ENCODE measurements at places on chromosomes 1 and 21. TPM values are rescaled to one million over a fixed set of nuclear protein-coding genes. Genes with fewer than 3 reads are reported as not detected.

Gene OR2L13
- not detected for total RNA-seq

Gene CD84
- not detected for total RNA-seq

Gene CFAP141
- not detected for total RNA-seq

Gene ATP5IF1
- total RNA-seq = 252 TPM

Gene PLPPR4
- 10.3 TPM for total RNA-seq

Gene CSMD2
- 0.87 TPM for total RNA-seq

DNA sequence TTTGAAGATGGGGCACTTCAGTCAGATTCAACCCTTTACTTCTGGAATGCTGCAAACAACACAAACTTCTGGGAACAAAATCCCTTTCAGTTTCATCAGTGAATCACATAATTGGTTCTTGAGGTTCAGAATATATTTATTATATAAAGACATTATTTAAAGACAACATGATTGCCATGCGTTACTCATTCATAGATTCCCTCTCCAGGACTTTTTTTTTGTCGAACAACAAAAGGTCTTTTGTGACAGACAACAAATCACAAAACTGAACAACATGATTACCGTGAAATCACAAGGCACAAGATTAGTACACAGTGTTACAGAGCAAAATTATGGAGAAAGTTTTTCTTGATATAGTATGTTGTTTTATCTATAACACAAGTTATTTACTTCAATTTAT lies 1815.0 kb downstream of the NCAM2 start:
- DNase-seq = no peak

DNA sequence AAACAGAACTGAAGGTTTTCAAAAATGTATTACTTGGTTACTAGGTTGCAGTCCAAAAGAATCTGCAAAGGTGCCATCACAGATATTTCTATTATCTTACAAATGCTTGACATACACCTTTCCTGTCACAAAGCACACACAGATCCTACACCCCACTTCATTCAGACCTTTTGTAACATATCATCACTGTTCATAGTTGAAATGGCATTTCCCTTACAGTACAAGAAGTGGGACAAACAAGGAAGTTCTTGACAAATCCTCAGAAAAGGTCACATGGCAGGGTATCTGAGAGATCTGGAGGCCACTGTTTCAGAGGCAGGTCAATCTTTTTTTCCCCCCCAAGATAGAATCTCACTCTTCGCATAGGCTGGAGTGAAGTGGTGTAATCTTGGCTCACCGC lies 21.3 kb downstream of the TOR1AIP2 start:
- DNase-seq = no peak

DNA sequence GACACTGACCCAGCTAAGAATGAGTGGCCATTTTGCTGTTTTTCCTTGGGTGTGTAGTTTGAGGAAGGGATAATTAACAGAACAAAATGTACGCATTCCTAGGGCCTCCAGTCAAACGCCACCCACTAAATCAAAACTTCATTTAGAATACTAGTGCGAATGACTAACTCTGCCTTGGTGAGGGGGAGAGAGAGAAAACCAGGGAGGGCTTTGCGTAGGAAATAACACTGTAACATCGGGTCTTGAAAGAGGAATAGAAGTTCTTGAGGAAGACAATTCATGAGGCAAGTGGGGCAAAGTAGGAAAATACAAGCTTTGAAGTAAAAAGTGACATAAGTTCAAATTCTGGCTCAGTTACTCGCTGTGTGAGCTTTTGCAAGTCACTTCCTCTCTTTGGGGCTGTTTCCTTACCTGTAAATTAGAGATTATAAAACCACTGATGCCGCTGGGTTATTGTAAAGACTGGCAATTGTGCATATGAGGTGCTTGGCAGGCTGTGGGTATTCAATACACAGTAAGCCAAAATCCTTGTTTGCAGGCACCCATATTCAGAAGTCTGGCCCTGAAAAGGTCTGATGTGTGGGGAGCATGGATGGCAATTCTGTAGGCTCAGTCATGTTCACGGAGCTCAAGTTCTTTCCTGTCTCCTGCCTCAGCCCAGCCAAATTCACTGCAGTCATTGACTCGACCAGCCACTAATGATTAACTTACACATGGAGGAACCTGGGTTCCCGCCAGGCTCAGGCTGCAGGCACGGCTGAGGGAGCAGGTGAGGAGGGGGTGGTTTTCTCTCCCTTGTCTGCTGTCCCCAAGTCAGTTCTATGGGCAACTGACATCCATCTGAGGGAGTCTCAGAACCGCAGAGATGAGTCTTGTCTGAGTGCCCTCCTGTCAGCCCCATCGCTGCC lies 140.3 kb upstream of the CSF3R start:
- no peak for DNase-seq

- no peak for DNase-seq
Measured at GRCh38 chr1:180777072-180777689, 135.5 kb upstream of the KIAA1614 start.

DNA sequence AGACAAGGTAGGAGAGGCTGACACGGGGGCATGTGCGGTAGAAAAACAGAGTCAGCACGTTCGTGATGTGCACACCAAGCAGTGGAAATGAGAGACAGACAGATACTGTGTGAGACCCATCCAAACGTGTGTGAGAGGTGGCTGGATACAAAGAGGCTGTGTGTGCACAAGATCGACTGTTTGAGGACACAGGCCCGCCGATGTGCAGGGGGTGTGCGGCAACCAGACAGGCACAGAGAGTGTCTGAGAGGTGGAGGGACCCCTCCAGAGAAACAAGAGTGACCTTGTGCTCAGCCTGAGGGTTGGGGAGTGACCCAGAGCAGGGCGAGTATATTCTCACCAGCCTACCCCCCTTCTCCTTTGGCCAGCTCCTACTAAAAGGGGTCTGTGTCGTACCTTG lies 97.8 kb upstream of the IPO9 start:
- DNase-seq = no peak

DNA sequence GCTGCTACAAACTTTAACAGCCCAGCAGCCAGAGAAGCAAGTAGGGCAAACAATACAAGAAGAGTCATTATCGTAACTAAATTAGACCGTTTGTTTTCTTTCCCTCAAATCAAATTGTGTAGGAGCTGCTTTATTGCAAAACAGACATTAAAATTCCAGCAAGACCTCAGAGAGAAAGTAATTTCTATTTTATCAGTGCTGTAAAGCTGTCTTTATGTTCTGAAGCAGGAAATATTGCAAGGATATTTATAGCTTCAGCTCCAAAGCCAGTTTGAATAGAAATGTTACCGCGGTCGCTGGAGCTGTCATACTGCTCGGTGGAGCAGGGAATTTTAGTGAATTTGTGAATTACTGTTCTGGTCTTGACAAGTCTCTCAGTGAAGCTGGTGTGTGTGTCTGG lies 503.8 kb upstream of the PLXNA2 start:
- DNase-seq = no peak

DNA sequence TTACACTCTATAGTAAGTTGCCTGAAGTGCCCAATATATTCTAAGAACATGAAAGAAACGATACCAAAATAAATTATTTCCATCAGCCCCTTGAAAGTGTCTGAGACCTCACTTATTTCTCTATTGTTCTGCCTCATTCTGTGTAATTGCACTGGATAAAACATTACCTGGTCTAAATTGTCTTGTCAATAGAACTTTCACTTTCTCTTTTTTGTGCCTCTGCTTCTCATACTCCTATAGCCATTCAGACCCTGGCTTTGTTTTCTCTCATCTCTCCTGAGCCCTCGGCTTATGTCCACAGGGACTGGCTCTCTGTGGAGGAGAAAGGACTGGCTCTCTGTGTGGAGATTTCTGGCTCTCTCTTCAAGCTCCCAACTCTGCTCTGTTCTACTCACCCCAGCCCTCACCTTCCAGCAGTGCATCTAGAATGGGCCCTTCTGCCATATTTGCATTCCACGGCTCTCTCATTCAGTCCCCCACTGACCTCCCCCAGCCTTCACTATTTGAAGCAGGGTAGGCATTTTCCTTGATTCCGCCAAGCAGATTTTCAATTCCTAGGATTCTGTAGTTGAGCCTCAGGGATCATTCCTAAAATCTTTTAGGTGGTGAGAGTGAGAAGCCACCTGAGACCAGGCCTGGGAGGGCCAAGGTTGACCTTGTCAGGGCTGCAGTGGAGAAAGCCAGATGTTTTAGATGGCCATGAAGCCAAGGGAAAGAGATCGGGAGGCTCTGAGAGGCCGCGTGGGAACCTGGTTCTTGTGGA lies 15.9 kb upstream of the GALNT2 start:
- DNase-seq = no peak

- DNase-seq = no peak
Measured at GRCh38 chr1:201911826-201912571, 23.3 kb downstream of the SHISA4 start.

DNA sequence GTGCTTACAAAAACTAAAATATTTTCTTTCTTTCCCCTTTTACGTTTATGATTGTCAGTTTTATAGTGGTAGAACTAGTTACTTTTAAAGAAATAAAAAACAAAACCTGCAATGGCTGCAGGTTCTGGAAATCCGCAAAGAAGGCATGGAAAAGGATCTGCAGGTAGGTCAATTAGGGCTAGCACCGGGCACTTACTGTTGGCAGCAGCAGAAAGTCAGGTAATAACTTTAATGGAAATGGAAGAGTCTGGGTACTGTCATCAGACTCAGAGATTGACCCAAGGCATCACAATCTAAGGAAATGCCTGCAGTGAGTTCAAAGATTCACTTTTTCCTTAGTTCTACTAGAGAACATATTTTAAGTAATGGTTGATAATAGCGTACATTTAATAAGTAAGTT lies 1136.3 kb upstream of the B3GALT2 start:
- no peak for DNase-seq

DNA sequence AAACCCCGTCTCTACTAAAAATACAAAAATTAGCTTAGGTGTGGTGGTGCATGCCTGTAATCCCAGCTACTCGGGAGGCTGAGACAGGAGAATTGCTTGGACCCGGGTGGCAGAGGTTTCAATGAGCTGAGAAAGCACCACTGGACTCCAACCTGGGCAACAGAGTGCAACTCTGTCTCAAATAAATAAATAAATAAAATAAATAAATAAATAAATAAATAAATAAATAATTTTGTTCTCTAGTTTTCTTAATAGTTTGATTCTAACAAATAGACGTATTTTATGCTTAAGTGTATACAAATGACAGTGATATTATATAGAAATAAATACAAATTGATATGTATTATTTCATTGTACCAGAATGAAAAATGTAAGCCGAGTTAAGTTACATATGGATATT lies 339.9 kb upstream of the OLFM3 start:
- DNase-seq = no peak

DNA sequence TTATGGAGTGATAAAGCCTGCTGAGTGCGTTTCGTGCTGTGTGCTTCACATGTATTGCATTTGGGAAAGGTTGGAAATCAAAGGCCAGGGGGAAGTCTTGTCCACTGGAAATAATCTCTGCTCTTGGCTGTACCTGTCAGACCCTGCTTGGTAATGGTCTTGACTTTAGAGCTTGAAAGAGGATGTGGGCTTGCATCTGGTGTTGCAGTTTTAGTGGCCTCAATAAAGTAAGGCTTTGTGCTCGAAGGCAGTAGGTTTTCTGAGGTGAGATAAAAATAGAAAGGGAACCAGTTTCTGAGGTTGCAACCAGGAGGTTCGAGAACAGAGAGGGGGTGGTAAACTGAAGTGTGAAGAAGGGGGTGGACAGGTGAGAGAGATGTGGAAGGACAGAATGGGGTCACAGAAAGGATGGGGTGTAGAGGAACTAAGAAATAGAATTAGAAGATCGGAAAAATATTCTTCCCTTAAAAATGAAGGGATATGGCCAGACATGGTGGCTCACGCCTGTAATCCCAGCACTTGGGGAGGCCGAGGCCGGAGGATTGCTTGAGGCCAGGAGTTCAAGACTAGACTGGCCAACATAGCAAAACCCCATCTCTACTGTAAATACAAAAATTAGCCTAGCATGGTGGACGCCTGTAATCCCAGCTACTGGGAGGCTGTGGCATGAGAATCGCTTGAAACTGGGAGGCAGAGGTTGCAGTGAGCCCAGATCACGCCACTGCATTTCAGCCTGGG lies 1.5 kb downstream of the S100PBP start:
- no peak for DNase-seq

DNA sequence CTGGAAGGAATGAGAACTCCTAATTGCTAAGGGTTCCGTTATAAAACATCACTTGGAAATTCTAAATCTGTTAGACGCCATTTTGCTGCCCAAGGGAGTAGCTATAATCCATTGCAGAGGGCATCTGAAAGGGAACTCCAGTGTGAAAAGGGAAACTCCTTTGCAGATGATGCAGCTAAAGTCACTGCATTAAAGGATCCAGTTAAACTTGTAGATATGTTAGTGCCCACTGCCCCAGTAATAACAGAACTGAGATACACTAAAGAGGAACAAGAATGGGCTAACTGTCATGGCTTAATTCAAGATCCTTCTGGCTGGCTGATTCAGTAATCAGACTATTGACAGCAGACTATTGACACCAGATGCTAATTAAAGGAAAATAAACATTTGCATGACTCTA lies 81.8 kb upstream of the KIAA0040 start:
- DNase-seq = no peak

GRCh38 chr1:80769208-80769750 lies 1031.5 kb upstream of the ADGRL2 start:
- no peak for DNase-seq

DNA sequence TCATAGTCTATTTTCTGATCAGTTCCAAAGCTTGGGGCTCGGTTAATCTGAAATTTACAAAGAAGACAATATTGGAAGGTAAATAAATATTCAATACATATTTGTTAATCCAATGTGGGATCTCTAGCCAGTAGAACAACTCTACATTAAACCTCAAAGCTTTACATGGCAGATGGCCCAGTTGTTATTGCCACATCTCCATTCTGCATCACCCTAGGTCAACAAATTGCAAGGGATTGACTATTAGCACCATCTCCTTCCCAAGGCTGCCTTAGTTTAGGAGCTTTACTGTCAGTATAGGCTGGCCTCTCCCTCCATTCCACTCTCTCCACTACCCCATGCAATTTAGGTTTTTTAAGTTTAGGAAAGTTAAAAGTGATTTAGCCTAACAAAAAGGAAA lies 69.7 kb downstream of the TTLL7 start:
- no peak for DNase-seq

DNA sequence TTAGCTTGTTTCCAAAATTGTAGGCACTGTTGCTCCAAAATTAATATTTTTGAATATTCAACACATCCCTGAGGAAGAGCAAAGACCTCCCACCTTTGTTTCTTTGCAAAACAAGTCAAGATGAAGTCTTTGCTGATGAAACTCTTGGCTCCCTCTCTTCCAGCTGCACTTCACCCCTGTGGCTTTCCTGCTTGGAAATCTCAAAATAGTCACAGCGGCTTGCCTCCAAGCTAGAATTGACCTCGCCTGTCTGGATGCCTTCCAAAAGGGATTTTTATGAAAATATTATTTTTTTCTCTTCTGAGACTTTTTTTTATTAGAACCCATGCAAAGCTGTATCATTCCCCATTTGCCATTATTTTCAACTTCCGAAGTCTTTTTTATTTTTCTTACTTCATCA lies 71.1 kb upstream of the MROH9 start:
- no peak for DNase-seq

DNA sequence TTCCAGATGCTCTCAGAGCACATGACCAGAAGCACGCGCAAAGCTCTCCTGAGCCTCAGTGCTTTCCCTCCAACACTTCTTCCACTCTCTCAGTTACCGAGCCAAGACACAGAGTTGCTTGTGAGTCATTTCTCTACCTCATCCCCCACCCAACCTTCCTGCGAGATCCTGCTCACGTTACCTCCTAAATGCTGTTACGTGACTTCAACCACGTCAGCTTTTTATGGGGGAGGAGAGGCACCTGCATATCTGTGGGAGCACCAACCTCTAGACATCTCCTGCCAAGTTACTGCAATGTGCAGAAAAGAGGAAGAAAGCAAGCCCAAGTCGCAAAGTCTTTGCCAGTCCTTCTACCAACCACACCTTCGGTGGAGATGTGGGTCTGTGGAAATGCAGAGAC lies 27.2 kb upstream of the ERG start:
- no peak for DNase-seq
